NCI-H510A treated with DMSO at 0.1 percent for 48 hours (cell line): ENCODE measurements at places on chromosomes 12 and 14.
A peak's percentile ranks its signal among the peaks of the same experiment; 100 is the strongest.

- no peak for DNase-seq
Measured at GRCh38 chr12:2664721-2665577, 129.8 kb upstream of the FKBP4 start.

DNA sequence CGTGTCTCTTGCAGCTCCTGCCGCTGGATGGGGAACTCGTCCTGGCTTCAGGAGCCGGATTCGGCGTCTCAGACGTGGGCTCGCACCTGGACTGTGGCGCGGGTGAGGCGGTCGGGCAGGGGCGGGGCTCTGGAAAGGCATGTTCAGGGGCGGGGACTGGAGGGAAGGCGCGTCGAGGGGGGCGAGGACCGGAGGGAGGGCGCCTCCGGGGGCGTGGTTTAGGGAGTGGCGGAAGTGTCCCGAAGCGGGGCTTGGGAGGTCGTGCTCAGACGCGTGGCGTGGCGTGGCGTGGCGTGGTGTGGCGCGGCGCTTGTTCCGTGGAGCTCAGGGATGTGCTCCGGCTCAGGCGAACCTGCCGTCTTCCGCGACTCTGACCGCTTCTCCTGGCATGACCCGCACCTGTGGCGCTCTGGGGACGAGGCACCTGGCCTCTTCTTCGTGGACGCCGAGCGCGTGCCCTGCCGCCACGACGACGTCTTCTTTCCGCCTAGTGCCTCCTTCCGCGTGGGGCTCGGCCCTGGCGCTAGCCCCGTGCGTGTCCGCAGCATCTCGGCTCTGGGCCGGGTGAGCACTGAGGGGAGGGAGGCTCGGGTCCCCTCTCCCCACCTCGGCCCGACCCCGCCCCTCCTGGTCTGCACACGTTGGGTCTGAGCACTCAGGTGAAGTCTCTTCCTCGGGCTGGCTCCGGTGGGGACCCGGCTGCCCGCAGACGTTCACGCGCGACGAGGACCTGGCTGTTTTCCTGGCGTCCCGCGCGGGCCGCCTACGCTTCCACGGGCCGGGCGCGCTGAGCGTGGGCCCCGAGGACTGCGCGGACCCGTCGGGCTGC lies 6.2 kb downstream of the AMN start:
- DNase-seq = peak; percentile 48

- no peak for DNase-seq
Measured at GRCh38 chr14:78469947-78470346, 299.8 kb downstream of the NRXN3 start.

DNA sequence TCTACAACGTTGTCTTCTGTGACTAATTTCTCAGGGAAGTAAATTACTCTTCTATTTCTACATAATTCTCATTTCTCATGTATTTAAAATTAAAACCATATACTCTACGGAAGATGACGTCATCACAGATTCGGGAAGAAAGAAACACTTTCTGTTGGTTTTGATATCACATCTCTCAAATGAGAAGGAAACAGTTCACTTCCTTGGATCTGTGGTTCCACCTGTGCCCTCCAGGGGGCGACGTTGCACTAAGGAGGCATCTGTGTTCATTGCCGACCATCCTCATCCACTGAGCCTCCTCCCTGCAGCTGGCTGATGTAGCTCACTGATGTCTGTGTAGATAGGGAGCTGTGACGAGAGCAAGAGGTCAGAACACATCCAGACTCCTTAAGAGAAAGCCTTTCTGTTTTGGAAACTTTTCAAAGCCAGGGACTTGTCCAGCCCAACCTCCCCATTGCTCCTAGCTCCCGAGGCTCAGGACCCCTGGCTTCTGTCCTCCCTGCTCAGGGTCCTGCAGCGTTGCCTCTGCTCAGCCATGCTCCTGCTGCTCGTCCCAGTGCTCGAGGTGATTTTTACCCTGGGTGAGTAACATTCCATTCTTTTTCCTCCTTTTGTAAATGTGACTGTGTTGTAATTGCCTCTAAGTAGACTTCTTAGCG lies 172.7 kb upstream of the OR4E1 start:
- DNase-seq = no peak

- DNase-seq = no peak
Measured at GRCh38 chr12:67243260-67243659, 25.9 kb upstream of the CAND1 start.
